ENCODE measurements at places on chromosomes 11 and 22.

- H3K27ac ChIP-seq: no peak overlapping the region
- no peaks in the 10 kb centered on the region for H3K4me1 ChIP-seq
- no peaks in the 10 kb centered on the region for H3K27me3 ChIP-seq
- no peak for DNase-seq
- H3K36me3 ChIP-seq: no peaks in the 10 kb centered on the region
These were observed 10.1 kb downstream of the C22orf23 start for GRCh38 chr22:37943136-37943824.

GRCh38 chr11:75090671-75091177 is 6.0 kb downstream of the OR2AT4 start:
- H3K4me3 ChIP-seq: no peak overlapping the region
- 0 out of 2 replicates have a peak, but pooled peaks cover 1% of the 10 kb centered on the region for H3K27me3 ChIP-seq
- no peak for DNase-seq
- H3K27ac ChIP-seq: no peak overlapping the region
- H3K36me3 ChIP-seq: no peaks in the 10 kb centered on the region

DNA sequence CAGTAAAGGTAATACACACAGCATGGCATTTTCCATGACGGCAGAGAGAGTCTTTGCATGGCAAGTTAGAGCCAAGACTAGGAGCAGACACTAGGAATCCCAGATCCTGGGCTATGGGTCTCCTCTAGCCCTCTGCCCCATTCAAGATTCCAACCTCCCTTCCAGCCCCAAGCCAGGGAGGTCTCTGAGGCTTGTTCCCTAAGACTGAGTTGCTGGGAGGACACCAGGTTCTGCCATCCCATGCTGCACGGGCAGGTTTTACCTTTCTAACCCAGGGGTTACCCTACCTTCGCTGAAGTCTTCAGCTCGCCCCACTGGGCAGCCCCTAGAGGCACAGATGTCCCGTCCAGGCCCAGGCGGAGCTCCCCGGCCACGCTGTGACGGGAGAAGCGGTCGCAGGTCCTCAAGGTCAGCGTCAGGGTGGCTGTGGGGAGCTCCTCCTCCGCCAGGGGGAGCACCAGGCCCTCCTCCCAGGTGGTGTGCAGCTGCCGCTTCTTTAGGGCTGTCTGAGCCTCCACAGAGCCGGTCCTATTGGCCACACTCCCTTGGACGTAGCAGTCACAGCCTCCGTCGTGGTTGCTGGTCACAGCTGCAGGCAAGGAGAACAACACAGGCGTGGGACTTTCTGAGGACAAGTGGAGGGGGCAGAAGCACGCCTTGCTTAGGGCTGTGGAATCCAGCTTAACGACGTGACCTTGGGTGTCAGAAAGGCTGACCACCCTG is 33.8 kb downstream of the SYT13 start:
- H3K36me3 ChIP-seq: no peaks in the 10 kb centered on the region
- DNase-seq: peak; percentile 67
- H3K4me3 ChIP-seq: no peak overlapping the region
- H3K27me3 ChIP-seq: no peaks in the 10 kb centered on the region
- H3K4me1 ChIP-seq: no peaks in the 10 kb centered on the region
- H3K27ac ChIP-seq: no peak overlapping the region

GRCh38 chr11:1708716-1709115 is 11.7 kb downstream of the KRTAP5-6 start:
- no peaks in the 10 kb centered on the region for H3K27me3 ChIP-seq
- H3K4me3 ChIP-seq: no peak overlapping the region
- H3K4me1 ChIP-seq: peaks cover 9% of the 10 kb centered on the region
- H3K36me3 ChIP-seq: no peaks in the 10 kb centered on the region

DNA sequence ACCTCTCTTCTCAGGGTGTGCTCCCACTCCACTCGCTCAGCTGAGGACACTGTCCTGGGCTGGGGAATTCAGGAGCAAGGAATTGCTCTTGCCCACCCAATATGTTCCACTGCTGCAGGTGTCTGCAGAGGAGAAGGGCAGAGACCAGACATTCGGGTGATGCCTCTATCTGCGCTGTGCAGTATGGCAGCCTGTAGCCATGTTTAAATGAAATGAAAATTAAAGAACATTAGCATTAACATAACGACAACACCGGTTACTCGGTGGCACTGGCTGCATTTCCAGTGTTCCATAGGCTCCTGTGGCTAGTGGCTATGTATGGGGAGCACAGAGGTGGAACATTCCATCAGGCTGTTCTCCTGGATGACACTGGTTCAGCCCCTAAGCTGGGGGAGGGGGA is 104.4 kb downstream of the NECTIN1 start:
- no peak for DNase-seq
- no peak overlapping the region for H3K27ac ChIP-seq
- H3K36me3 ChIP-seq: no peaks in the 10 kb centered on the region

DNA sequence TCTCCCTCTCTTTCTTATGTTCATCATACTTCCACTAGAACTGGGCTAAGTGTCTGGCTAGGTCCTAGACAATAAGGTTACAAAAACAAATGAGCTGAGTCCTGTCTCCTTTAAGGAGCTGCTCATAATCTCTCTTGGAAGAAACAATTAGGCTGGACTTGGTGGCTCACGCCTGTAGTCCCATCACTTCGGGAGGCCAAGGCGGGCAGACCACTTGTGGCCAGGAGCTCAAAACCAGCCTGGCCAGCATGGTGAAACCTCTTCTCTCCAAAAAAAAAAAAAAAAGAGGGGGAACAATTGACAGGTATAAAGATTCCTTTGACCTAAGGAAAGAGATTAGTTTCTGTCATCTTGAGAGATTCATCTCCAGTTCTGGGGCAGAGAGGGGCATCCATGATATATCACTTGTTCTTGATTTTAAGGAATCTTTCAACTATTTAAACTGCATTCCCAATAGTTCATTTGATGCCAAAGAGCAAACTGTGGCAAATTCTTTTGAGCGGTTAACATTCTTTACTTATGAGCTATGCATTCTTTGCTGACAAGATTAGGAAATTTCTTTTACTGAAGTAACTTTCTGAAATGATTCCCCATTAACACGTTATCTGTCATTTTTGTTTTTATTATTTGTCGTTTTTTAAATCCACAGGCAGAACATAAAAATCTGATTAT is 125.5 kb downstream of the C11orf87 start:
- no peaks in the 10 kb centered on the region for H3K36me3 ChIP-seq
- H3K27ac ChIP-seq: peak overlapping the region; percentile 3
- H3K4me3 ChIP-seq: no peak overlapping the region
- peaks cover 19% of the 10 kb centered on the region for H3K4me1 ChIP-seq

- H3K4me1 ChIP-seq: peaks cover 39% of the 10 kb centered on the region
- no peak overlapping the region for H3K4me3 ChIP-seq
- H3K36me3 ChIP-seq: no peaks in the 10 kb centered on the region
- H3K27me3 ChIP-seq: no peaks in the 10 kb centered on the region
- no peak overlapping the region for H3K27ac ChIP-seq
These were observed 768 bp upstream of the CDKN1C start for GRCh38 chr11:2886191-2886894.

GRCh38 chr11:3196161-3197043 is 22.2 kb downstream of the MRGPRG start:
- H3K4me3 ChIP-seq: no peak overlapping the region
- peaks cover 1% of the 10 kb centered on the region for H3K27me3 ChIP-seq
- H3K4me1 ChIP-seq: no peaks in the 10 kb centered on the region
- no peak for DNase-seq

DNA sequence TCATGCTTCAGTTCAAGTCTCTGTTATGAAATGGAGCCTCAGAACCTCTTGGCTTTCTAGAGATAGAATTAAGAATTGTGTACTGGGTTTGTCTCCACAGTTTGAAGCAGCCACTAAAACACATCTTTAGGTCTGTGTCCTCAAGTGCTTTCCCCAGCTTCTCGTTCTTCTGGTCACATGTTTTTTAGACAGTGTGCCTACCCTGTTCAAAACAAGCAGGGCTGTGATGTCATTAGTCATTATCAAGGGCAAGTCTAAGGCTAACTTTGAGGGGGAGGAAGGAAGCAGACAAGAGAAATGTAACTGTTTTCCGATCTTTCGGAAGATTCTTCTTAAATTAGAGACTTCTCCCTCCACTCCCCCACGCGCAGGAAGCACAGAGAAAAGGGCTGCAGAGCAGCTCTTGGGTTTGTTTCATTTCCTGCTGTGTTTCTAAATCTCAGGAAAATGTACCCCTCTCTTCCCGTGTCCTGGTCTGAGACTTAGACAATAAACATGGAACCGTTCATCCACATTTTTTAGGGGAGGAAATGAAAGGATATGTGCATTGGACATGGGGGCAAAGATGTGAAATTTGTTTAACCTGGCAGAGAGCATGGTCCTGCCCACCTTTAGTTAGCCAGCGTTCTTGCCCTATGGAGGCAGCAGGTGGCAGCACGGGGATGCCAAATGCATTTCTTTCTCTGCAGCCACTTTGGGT is 3.1 kb downstream of the AKIP1 start:
- no peaks in the 10 kb centered on the region for H3K4me1 ChIP-seq
- H3K27me3 ChIP-seq: no peaks in the 10 kb centered on the region
- 0 out of 2 replicates have a peak, but pooled peaks cover 2% of the 10 kb centered on the region for H3K36me3 ChIP-seq
- peak; percentile 56 for DNase-seq
- no peak overlapping the region for H3K4me3 ChIP-seq

DNA sequence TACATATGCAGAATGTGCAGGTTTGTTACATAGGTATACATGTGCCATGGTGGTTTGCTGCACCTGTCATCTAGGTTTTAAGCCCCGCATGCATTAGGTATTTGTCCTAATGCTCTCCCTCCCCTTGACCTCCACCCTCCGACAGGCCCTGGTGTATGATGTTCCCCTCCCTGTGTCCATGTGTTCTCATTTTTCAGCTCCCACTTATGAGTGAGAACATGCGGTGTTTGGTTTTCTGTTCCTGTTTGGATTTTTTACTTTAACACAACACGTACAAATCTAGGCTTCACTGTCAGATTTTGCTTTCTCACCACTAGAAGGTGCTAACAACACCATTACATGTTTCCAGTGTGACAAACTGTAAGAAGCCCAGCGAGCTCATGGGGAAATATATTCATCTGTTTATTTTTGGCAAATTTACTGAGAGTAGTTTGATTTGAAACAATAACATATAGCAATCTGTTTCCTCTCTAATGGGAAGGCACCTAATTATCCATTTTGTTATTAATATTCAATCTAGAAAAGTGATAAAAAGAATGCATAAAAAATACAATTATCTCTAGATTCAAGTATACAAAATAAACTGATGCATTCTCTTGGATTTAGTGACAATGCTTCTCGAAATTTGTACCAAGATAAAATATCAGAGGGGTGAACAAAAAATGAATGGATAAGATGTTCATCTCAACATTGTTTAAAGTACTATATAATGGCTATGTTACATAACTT is 23.2 kb upstream of the BIRC3 start:
- no peak overlapping the region for H3K4me3 ChIP-seq
- no peaks in the 10 kb centered on the region for H3K4me1 ChIP-seq
